ENCODE measurements at places on chromosomes 2 and 18.

- no peak for DNase-seq
Measured at GRCh38 chr2:1791006-1791605, 46.8 kb upstream of the PXDN start.

DNA sequence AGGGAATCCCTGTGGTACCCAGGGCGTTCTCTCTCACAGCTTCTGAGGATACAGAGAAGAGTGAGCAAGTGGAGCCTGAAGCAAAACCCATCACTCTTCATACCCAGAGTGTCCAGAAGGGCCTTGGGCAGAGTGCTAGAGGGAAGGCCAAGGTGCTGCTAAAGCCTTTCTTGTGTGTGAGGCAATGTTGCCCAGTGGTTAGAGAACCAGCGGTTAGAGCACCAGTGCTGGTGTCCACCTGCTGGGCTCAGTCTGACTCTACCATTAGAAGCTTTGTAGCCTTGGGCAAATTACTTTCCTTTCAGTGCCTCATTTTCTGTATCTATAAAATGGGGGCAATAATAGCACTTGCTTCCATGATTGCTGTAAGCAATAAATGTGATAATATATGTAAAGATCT, 210.5 kb upstream of the SKOR2 start:
- DNase-seq, result no peak

- DNase-seq, result no peak
Measured at GRCh38 chr2:5325523-5325922, 366.7 kb upstream of the SOX11 start.

- DNase-seq, result no peak
Measured at GRCh38 chr2:236939721-236940231, 145.9 kb upstream of the COPS8 start.

DNA sequence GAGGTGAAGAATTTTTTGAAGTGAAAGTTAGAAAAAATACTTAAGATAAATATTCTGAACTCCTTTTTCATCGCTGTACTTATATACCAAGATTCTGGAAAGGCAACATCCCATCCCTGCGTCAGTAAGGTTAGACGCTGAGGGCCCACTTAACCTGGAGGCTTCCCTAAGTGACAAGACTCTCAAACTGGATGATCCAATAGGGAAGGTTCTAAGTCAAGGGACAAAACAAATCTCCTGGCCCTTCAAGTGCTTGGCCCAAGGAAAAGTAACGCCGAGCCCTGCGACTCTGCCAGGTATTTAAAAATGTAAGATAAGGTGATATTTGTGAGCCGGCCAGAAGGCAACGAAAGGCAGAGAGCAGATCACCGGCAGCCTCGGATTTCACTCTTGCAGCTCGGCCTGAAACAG, 1.3 kb downstream of the STK39 start:
- no peak for DNase-seq

Measured in hippocampal formation (tissue), 2 donors.